ENCODE measurements at places on chromosomes 16 and 17.

DNA sequence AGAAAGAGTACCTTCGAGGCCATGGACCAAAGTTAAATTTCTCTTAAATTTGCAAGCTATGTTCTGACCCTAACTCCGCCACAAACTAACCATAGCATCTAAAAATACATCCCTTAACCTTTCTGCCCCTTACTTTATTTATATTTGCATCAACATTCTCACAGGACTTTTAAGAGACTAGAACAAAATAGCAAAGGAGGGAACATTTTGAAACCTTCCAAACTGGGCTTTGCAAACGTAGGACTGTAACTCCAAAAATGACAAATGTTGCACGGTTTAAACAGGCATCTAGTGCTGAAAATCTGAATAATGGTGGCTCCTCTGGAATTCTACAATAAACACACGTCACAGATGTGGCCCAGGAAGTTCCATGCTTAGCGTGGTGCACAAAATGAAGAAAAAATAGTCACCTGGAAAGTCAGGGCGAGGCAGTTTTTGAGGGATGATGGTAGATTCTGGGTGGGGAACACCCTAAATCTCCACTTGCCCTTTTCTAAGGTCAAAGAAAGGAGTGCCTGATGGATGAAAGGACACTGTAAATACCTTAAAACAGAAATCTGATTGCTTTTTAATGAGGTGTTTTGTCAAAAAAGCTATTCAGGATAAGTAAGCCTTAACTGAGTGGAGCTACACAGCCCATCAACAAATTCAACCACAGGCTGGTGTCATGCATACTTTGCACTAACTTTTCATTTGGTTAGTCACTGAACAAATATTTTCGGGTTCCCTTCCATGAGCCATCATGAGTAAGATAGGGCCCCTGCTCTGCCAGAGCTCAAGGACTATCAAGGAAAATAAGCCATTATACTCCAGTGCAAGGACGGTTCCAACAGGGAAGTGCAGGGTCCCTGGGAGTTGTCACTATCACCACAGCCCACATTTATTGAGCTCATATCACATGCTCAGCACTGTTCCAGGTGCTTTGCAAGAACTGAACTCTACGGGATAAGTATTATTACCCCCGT, 21.2 kb downstream of the ARHGAP17 start:
- no peak for DNase-seq

DNA sequence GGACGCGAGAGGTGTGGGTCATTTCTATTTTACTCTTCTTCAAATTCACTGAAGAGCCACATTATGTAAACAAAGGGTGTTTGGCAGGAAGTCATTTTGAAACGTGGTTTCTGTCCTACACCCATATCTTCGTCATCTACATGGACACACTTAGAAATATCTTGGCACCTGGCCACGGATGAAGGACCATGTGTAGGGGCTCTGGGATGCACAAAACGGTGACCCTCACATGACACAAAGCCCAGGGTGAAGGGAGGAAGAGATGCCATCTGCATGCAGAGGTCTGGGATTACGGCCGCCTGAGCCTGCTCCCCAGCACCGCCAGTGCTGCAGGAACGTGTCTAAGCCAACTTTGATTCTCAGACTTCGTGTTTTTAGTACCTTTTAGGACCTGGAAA, 130.2 kb upstream of the CHMP6 start:
- DNase-seq, result no peak

- DNase-seq, result no peak
Measured at GRCh38 chr17:42409523-42410318, 13.3 kb downstream of the CAVIN1 start.

DNA sequence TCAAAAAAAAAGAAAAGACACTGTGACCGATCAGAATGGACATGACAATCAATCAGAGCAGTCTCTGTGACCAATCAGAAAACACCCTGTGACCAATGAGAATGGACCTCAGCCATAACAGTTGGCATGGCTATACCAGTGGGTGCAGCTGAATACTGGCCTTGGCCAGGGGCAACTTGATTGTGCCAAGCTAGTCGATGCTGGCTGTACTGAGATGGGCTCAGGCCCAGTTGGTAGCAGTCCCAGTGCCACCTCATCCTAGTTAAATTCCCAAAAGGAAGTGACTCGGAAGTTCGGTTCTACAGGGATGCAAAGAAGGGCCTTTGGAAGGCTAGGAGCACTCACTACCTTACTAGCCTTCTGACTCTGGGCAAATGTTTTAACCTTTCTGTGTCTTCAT, 37.2 kb upstream of the BCO1 start:
- no peak for DNase-seq

- DNase-seq, result no peak
Measured at GRCh38 chr16:87317750-87318644, 805 bp upstream of the C16orf95 start.

DNA sequence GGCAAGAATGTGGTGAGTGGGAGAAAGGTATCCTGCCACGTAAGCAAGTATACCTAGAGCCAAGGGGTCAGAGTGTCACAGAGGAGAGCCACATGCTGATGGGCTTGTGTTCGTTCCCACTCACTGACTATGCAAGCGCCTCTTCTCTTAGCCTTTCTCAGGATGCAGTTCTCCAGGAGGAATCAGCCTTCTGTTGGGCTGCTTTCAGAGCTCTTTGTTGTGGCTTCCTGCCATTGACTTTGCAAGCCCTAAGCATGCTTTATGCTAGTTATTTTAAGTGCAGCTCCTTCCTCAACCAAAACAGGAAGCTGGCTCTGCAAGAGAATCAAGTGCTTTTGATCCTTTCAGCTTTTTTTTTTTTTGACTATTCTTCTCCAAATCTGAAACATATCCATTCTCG, 66.6 kb downstream of the SIAH1 start:
- DNase-seq, result no peak

DNA sequence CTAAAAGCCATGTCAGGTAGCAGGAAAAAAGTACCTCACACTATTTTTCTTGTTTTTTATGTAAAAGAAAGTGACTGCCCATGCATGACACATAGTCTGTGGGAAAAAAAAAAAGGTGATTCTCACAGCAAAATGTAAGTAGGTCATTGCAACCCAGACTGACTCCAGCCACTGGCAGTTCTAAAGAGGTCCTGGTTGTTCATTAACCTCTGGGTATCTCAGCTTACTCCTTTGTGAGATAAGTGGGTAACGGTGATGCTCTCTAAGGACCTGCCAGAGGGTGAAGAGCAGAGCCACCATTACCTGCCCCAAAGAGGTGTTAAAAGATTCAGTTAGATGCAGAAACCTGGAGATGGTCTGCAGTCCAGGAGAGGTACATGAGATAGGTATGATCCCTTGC, 531.9 kb downstream of the GRIN2A start:
- no peak for DNase-seq

GRCh38 chr16:82603784-82604411, 22.9 kb upstream of the CDH13 start:
- DNase-seq, result no peak

- no peak for DNase-seq
Measured at GRCh38 chr17:60724647-60725046, 47.0 kb downstream of the BCAS3 start.

DNA sequence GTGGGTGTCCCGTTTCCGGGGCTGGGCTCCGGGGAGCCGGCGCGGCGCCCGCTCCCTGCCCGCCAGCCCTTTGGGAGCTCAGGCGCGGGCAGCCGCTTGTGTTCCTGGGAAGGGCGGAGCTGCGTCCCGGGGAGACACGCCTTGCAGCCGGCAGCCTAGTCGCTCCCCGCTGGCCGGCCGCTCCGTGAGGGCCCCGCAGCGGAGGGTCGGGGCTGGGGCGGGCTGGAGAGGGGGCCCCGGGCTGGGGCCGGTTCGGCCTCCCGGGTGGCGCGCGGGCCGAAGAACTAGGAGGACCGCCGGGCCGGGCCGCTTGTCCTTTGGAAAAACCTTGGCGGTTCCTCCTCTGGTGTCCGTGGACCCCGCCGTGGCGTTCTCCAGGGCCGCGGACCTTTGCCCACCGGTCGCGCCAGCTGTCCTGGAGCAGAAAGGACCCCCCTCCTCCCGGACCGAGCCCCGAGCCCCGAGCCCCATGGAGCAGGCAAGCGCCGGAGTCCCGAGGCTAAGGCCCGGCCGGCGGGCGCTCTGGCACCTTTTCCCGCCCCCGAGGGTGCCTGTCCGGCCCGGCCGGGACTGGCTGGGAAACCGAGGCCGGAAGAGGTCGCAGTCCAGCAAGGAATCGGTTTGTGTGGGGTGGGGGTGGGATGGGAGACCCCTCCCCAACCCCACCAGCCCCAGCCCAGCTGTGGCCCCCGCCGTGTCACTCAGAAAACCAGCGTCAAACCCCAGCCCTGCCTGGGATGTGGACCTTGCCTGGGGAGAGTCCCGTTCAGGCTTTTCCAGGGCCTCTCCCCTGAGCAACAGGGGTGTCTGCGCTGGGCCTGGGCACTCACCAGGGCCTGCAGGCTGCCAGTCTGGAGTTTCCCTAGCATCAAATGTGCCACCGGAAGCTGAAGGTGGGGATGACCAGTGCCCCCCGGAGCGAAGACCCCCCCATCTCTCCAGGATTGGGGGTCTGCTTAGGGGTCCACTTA, 6.8 kb upstream of the TBC1D3B start:
- DNase-seq, result no peak

GRCh38 chr16:73037845-73038570, 9.9 kb downstream of the ZFHX3 start:
- DNase-seq, result no peak

DNA sequence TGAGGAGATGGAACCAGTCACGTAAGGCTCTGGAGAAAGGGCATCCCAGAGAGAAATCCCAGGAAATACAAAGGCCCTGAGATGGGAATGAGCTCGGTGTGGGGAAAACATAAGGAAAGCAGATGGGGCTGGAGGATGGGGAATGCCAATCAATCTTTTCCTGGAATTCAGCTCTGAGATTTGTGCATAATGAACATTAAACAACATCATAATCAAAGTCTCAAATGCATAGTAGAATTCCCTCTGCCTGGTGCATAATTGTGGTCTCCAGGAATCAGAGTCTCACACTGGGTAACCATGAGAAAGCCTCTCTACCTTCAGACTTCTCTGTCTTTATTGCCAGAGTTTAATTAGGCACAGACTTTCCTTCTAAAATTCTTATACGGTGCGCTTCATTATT, 30.8 kb downstream of the OTOA start:
- DNase-seq, result no peak

GRCh38 chr16:82157534-82157812, 12.6 kb downstream of the MPHOSPH6 start:
- DNase-seq, result no peak

DNA sequence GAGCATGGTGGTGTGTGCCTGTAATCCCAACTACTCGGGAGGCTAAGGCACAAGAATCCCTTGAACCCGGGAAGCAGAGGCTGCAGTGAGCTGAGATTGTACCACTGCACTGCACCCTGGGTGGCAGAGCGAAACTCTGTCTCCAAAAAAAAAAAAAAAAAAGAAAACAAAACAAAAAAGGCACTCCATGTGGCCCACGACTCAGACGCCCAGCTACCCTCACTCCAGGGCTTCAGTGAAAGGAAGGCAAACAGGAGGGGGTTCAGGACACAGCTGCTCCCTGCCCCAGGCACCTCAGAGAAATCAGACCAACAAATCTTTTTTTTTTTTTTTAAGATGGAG, 91.7 kb downstream of the LITAF start:
- DNase-seq, result no peak

GRCh38 chr16:12339686-12340085, 363.2 kb downstream of the SNX29 start:
- no peak for DNase-seq

DNA sequence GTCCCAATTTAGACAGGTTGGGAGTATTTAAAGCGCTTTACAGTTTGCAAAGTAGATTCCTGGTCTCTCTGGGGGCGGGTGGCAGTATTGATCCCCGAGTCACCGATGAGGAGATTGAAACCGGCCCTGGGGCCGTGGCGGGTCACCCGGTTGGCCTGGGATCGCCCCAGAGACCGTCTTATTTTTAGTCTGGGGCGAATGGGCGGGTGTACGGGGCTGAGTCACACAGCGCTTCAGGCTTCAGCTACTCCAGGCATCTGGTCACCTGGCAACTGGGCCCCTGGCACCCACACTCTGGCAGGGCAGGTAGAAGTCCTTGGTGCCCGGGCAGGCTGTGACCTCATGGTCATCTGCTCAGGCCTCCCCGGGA, 669 bp downstream of the MIEF2 start:
- no peak for DNase-seq

DNA sequence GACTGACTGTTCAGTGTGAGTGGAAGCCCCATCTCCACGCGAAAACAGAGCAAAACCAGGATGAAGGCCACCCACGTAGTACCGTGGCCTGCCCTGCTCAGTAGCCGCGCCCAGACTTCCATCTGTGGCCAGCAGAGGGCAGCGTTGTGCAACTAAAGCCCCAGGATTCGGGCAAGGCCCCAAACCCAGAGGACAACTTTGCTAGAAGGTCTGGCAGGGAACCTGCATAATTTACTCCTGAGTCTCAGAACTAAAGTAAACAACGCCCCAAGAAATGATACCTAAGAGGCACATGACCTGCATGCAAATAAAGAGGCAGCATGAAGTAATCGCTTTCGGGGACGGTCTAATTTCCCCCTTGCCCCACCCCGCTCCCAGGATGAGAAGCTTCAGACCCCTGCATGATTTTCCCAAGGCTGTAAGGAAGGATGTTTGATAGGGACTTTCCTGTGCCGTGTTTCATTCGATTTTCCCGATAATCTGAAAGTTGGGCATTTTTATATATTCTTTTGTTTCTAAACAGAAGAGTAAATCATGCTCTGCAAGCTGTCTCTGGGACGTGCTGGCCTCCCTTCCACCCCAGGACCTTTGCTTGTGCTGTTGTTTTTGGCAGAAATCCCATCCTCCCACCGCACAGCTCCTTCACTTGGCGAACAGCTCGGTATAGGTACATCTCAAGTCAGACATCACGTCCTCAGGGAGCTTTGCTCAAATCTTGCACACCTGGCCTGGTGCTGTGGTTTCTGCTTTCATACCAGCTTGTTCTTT, 18.6 kb downstream of the HSBP1 start:
- DNase-seq, result peak; percentile 62

GRCh38 chr17:61595418-61596186, 4.6 kb upstream of the NACA2 start:
- DNase-seq, result no peak

GRCh38 chr17:7356072-7356549, 1.2 kb downstream of the TMEM95 start:
- peak; percentile 61 for DNase-seq

- no peak for DNase-seq
Measured at GRCh38 chr16:79509211-79509631, 91.3 kb downstream of the MAF start.

DNA sequence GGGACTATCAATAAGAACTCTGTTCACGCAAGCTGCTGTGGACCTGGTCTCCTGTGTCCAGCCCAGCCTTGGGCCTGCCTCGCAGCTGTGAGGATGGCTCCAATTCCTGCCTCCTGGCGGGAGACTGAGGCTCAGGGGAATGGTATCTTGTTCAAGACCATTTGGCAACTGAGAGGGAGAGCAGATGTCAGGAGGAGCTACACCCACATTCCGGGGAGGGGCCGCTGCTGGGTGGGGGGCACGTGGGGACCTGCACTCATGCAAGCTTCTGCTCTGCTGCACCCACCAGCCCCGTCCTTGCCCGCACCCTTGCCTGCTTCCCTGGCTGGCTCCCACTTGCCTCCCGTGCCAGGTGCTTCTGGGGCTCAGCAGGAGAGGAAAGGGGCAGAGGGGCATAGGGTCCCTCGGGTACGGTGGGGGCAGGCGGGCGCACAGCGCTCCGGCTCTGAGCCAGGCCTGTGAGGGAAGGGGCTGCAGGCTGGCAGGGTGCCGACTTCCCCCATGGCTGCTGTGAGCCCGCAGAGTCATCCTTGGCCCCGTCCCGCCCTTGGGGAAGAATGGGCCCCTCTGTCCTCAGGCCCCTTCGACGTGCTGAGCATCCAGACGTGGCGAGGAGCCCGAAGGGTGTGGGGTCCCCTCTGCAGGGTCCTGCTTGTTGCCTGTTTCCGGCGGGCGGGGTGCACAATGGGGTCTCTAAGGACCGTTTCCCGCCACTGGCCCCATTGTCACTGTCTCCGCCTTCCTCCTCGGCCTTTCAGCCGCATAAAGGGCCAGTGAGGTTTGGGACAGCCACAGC, 2.7 kb downstream of the METRN start:
- no peak for DNase-seq
